ENCODE measurements at places on chromosomes 16 and 17.

GRCh38 chr16:27844826-27845225 is 218.7 kb downstream of the GSG1L start:
- DNase-seq, result no peak

- DNase-seq, result no peak
Observed at GRCh38 chr16:70495425-70496182, 27.8 kb downstream of the COG4 start.

- DNase-seq, result no peak
Observed at GRCh38 chr17:18862011-18862410, 4.1 kb downstream of the PRPSAP2 start.

DNA sequence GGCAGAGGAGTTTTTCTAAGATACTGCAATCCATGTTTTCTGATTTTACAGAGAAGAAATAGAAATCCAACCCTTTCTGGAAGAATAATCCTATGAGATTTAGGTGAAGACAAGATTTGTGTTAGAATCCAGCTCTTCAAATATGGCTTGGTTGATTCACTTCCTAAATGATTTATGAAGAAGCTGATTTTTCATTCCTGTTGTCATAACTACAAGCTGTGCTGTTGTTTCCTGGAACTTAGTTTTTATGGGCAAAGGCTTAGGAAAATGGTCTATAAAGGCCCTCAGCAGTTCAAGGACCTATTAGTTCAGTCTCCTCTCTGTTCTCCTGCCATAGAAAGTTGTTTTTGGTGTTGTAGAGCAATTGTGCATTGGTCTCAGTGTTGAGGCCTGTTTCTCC is 174.2 kb upstream of the FAM20A start:
- DNase-seq, result no peak

DNA sequence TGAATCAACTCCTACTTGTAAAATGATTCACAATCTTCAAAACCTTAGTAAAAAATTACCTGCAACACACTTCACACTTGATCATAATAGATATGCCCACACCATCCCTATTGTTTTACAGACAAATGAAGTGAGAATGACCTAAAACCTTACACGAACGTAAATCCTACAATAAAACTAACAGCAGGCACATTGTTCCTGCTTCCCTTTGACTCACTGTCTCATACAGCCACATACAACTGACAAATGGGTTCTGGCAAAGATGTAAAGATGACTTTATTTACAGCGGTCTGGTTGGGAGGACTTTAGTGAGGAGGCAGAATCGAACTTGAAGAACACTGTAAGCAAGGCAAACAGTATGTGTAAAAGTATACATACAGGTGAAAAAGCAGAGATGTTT is 188.7 kb downstream of the MYO1D start:
- DNase-seq, result no peak

Data from K562 (cell line).